ENCODE measurements at places on chromosomes 5 and 9.

GRCh38 chr5:31983851-31984250 lies 190.3 kb downstream of the GOLPH3 start:
- no peak for DNase-seq

GRCh38 chr9:137113385-137114159 lies 961 bp downstream of the DPP7 start:
- no peak for DNase-seq

- no peak for DNase-seq
Observed at GRCh38 chr9:89739511-89739910, 134.7 kb downstream of the GADD45G start.

GRCh38 chr5:95881833-95882232 lies 59.3 kb upstream of the GLRX start:
- no peak for DNase-seq

DNA sequence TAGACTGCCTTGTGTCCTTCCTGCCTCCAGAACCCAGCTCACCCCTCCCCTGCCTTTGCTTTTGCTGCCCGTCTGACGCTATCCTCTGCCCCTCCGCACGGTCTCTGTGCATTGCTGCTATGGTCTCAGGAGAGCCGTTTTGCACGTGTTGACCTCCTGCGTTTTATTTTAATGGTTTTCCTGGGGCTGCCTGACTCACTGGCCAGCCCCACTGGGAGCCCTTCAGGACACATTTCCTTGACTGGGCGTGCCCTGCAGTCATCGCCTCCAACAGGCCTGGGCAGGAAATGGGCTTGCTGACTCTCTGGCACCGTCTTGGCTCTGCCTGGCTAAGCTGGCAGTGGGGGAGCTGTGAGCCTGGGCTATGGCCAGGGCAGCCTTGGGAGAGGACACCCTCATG lies 17.9 kb upstream of the ASS1 start:
- peak; percentile 64 for DNase-seq

GRCh38 chr9:88804254-88804596 lies 187.0 kb upstream of the S1PR3 start:
- DNase-seq, result no peak

DNA sequence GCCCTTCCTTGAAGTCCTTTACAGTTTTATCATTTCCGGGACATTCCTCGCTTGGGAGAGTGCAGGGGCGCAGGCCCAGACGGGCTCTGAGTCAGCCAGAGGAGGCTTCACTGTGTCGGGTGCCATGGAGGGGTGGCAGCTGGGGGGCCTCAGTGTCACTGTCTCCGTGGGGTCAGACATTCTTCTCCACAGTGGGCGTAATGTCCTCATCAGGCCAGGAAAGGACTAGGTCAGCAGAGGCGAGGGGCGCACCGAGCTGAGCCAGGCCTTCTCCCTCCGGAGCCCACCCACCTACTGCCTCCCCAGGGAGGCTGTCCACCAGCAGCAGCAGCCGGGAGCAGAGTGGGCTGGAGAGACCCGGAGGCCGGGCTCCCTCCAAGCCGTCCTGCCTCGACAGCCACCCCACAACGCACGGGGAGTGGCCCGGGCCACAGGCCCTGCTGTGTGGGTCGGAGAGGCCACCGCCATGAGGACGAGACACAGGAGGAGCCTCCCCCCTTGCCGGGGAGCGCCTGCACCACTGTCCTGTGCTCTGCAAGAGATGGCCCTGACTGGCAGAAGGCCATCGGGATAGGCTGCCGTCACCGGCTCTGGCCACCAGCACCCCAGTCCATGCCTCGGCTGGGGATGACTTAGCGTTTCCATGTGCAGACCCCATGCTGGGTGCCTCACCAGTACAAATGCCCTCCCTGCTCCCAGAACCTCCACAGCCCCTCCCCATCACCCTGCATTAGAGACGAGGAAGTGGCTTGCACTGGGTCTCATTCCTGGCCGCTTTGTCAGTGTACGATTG lies 26.5 kb downstream of the SARDH start:
- no peak for DNase-seq

GRCh38 chr9:91840469-91840868 lies 109.6 kb downstream of the ROR2 start:
- DNase-seq, result no peak

GRCh38 chr5:139312075-139312474 lies 18.5 kb downstream of the MATR3 start:
- DNase-seq, result no peak

GRCh38 chr5:139644646-139645429 lies 3.3 kb upstream of the CXXC5 start:
- no peak for DNase-seq

DNA sequence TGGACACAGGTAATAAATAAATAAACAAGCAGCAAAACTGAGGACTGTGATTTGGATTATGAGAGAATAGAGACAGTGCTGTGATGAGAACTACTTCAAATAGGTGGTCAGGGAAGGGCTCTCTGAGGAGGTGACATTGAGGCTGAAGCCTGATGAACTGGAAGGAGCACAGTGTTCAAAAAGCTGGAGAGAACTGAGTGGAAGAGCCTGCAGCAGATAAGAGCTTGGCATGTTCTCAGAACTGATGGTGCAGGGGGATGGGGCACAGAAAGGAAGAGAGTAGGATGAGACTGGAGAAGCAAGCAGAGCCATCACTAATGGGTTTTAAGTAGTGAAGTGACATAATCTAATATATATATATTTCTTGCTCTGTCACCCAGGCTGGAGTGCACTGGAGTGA lies 11.2 kb upstream of the TPM2 start:
- DNase-seq, result no peak

GRCh38 chr5:134502259-134502658 lies 23.2 kb upstream of the JADE2 start:
- DNase-seq, result no peak

- no peak for DNase-seq
Observed at GRCh38 chr9:128145951-128146351, 3.3 kb upstream of the LCN2 start.

DNA sequence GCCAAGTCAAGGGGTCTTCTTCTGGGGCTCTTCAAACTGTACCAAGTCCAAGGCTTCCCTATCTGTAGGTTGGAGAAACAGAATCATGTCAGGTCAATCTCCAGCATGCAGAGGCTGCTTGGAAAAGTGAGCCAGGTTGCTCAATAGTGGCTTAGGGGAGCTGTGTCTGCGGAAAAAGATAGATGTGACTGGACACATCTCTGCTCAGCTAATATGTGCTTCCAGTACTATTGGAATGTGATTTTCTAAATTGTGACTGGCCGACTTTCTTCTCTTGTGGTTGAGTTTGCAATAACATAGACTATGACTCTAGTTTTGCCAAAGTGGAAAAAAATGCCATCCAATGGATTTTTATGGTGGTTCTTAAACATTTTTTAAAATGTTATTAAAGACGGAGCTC lies 136.7 kb downstream of the BOD1 start:
- no peak for DNase-seq

DNA sequence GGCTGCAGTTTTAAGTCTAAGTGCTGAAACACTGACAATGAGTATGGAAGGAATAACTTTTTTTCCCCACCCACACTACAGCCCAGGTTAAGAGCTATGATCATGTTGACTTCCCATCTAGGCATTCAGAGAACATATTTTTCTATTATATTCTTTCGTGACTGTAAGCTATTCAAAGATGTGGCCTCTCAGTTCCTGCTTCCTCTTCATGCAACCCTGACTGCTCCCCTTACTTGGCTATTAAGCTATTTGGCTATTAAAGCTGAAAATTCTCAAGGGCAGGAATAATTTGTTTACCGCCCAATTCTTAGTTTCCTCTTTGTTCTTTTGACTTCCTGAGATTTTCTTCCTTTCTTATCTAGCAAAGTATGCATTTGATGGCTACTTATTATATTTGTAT lies 18.6 kb upstream of the ALDH1A1 start:
- no peak for DNase-seq

GRCh38 chr9:93859431-93860215 lies 95.5 kb downstream of the BARX1 start:
- DNase-seq, result no peak

Data from HFF-Myc (cell line).